ENCODE measurements at places on chromosomes 4 and X. TPM values are rescaled to one million over a fixed set of nuclear protein-coding genes. Genes with fewer than 3 reads are reported as not detected.

TMEM47 gene
- total RNA-seq: 189 TPM

DNA sequence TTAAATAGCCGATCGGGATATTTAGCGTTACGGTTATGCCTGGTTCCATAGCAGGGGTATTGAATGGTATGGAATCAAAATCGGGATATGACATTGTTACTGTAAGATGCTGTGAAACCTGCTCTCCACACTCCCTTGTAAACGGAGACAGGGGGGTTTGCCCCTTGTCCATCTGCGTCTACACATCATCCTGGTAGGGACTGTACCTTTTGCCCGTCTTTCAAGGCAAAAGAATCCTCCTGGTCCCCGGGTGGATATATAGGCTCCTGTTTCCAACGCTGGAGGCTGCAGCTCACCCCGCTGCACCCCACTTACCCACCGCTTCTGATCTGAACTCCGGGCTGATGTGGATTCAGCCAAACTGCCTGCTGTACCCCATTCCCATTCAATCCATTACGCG is 189.1 kb downstream of the SHOX start:
- DNase-seq: no peak

TMEM131L gene
- 22.2 TPM for total RNA-seq

LDOC1 gene
- total RNA-seq: 111 TPM

DNA sequence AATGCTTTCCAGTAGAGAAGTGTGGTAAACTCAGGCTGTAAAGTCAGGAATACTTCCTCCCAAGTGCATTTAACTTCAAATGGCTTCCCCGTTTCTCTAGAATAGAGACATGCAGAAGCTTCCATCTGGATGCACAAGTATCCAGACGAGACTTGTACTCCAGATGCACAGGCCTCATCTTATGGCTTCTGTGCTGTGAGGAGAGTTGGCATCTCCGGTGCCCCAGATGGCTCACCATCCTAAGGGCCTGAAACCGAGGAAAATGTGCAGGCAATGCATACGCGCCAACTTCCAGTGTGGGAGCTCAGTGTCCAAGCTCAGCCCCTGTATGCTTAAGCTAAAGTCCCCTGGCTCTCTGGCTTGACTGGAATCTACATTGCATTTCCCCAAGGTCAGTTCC is 184.0 kb upstream of the TBL1X start:
- no peak for DNase-seq

DNA sequence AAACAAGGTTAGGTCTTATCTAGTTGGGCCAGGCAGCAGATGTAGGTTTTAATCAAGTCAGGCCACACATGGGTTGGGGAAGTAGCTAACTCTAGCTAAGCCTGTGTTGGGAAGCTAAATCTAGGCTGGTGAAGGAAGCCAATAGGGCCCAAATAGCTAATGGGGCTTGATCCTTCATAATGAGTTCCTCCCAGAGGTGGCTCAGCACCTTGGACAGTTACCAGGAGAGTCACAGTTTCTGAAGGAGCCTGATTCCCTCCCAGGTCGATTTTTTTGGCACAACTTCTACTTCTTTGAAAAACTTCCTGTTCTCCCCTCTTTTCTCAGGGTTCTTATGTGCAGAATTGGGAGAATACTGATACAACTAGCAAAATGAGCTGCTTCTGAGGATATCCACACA is 242.5 kb upstream of the PRPS2 start:
- DNase-seq: no peak

DNA sequence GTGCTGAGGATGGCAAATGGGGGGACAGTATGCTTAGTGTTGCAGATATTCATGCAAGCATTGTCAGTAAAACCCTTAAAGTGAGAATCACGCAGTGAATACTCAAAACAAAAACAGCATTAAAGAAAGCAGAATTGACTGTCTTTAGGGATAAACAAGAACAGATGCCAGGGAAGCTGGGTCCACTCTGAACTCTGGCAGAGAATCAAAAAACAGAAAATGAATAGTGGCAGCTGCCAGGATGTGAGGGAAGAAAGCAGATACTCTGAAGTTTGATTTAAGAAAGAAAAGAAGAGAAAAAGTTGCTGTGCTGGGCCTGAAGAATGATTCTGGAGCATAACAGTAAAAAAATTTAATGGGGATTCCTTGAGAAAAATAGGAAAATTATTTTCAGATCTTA is 131.5 kb downstream of the GABRA2 start:
- no peak for DNase-seq

GRCh38 chr4:60432911-60433310 is 767.2 kb upstream of the ADGRL3 start:
- DNase-seq: no peak

DNA sequence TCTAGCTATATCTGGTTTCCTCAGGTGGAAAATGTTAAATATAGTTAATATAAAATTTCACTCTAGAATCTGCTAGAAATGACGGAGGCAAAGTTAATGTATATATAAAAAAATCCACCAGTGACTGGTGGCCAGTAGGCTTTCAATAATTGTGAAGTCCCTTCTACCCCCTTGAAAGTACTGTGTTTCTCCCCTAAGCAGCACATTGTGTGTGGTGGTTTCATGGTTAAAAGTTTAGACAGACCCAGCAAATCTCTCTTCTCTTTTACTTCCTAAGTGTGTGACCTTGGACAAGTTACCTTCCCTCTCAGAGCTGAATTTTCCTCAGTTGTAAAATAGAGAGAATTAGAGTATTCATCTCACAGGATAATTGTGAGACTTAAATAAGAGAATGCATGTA is 600 bp upstream of the HEPH start:
- DNase-seq: no peak

SHOX gene
- total RNA-seq: not detected

GRCh38 chr4:3466691-3467600 is 3.8 kb downstream of the DOK7 start:
- no peak for DNase-seq

- no peak for DNase-seq
Observed at GRCh38 chr4:88613417-88613875, 21.2 kb downstream of the HERC3 start.

TCEAL5 gene
- 1.2 TPM for total RNA-seq

SYP gene
- 3.2 TPM for total RNA-seq

GRCh38 chrX:68396953-68397352 is 36.3 kb downstream of the OPHN1 start:
- no peak for DNase-seq

CDKL2 gene
- 4.7 TPM for total RNA-seq

BEND4 gene
- total RNA-seq: 0.28 TPM

AMER1 gene
- total RNA-seq: 8.8 TPM

- DNase-seq: no peak
Observed at GRCh38 chr4:182449930-182450439, 206.8 kb downstream of the TENM3 start.

F11 gene
- total RNA-seq: not detected

GRCh38 chr4:10203851-10204250 is 87.3 kb upstream of the WDR1 start:
- DNase-seq: no peak

DNA sequence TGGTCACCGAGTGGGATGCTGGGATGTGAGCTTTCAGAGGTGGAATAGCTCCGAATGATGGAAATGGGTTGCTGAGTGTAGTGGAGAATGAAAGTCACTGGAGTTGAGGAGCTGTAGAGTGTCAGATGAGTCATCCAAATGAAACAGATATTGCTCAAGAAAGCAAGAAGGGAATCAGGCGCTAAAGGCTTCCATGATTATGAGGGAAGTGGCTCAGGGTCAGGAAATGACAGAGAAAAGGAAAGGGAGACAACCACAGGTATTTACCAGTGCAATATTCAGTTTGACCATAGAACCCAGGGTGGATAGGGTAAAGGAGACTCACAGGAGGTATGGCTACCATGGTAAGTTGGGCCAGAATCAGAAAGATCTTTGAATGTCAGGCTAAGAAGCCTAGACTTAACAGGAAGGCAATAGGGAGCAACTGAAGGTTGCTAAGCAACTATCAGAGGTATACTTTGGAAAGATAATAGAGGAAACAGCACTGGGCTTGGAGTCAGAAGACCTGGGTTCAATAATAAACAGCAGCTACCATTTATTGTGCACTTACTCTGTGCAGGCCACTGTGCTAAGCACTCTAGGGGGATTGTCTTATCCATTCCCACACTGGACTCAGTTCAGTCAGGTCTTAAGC is 11.7 kb downstream of the LAS1L start:
- no peak for DNase-seq

REST gene
- total RNA-seq: 38.6 TPM

TCEAL9 gene
- 118 TPM for total RNA-seq

- DNase-seq: no peak
Observed at GRCh38 chr4:155807021-155807420, 48.2 kb downstream of the GUCY1B1 start.

DNA sequence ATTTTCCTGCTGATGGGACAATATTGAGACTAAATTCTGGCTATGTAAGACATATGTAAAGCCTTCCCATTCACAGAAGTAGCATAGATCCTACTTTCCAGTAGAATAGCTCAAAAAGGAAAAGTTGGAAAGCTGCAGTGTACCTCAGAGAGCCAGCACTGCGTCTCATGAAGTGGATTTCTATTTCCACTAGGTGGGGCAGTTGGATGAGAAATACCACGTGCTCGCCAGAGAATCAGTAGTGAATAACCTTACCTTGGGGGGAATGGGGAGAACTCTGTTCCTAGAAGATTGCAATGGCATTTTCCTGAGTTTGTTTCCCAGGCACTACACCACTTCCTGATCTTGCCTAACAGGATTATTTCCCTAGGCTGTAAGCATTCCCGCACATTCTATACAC is 907.1 kb downstream of the FSTL5 start:
- DNase-seq: no peak

- DNase-seq: no peak
Observed at GRCh38 chr4:104870495-104871233, 276.0 kb upstream of the TET2 start.

RNF113A gene
- total RNA-seq: 13.8 TPM

GRCh38 chr4:8316251-8316771 is 46.8 kb downstream of the HTRA3 start:
- no peak for DNase-seq

PRDM5 gene
- total RNA-seq: 16.6 TPM

DNA sequence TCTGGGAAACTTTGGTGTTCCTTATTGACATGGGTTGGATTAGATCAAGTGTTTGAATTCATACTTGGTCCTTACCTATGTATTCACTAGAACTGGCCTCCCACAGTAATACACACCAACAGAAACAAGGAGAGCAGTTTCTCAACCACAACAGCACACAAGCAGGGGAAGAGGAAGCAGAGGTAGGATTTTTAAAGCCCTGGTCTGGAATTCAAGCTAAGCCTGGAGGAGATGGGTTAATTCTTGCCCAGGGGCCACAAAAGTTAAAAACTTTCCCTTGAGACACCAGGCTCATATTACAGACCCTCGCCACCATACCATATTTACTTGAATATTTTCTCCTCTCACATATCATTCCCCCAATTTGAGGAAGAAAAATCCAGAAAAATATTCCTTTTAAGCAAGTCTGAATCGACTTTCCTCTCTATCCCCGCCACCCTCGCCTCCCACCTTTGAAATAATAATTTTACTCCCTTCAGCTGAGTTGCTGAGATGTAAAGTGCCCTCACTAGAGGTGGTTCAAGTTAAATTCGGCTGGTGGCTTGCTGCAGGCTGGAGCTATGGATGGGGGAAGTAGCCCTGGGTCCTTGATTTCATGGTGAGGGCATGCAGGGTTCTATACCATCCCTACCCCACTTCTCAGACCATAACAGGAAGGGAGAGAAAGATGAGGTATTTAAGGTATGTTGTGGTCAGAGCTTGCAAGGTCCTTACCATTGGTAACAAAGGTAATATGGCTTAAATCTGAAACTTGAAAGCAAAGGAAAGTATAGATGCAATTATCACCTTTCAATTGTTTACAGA is 440.2 kb downstream of the INPP4B start:
- no peak for DNase-seq

- no peak for DNase-seq
Observed at GRCh38 chr4:136713140-136713539, 819.2 kb downstream of the PCDH18 start.

ART3 gene
- total RNA-seq: not detected

GRCh38 chr4:77538574-77539157 is 67.0 kb upstream of the CXCL13 start:
- no peak for DNase-seq

ANOS1 gene
- total RNA-seq: 10.4 TPM

DNA sequence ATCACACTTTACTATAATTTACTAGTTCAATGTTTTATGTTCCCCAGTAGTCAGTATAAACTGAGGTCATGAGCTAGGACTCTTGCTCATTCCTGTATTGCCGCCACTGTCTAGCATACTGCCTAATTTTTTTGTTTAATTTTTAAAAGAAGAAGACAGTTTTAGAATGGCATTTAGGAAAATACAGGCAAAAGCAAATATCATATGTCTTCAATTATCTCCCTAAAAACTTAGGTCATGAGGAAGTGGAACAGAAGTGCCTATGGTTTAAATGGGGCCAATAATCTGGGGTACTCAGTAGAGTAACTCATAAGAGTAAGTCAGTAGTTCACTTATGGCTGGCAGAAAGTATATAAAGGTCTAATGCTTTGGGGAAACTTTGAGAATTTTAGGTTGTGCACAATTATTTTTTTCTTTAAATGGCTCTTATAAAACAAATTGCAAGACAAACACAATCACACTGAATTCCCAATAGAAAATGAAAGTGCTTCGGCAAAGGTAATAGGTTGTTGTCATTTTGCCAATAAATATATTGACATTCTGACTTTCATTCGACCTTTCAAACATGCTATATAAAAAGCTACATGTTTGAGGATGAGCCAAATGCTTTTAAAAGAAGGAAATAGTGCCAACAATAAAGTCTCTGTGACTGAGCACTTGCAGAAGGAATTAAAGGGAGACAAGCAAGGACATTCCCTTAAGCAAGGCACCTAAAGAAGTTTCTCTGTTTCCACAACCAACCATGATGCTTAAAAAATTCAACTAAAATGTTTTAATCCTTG is 390.1 kb downstream of the PDGFC start:
- DNase-seq: no peak

DNA sequence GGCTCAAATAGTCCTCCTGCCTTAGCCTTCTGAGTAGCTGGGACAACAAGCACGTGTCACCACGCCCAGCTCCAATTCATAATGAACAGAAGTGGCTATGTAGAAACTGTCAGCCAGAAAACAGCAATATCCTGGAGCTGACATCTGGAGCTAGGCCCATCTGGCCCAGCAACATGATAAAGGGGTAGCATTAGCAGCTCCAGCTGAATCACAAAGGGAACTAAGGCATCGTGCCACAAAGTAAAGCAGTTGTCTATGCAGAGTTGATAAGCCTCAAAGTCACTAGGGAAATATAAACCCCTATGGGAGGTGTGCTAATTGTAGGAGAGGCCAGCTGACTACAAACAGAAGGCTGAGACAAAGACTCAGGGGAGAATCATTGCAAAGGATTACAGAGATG is 270.5 kb upstream of the GPC4 start:
- no peak for DNase-seq

GRCh38 chr4:113711883-113712662 is 49.5 kb downstream of the CAMK2D start:
- no peak for DNase-seq

DNA sequence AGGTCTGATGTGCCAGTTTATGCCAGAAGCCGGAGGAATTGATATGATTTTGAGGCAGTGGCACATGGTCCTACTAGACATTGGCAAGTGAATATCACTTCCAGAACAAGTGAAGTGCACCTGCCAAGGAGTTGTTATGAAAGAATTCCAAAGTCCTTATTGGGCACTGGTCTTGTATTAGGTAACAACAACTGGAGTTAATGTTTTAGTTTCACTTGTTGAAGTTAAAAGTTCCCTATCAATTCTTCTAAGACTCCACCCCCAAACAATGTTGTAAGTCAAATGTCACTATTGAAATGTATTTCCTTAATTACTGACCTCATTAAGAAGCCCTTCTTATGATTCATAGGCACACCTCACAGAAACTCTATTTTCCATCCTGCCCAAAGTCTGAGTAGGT is 3.1 kb downstream of the TET2 start:
- DNase-seq: no peak

Data from thoracic aorta (tissue), 2 donors.